ENCODE measurements at places on chromosomes 7 and 10. TPM values are rescaled to one million over a fixed set of nuclear protein-coding genes. Genes with fewer than 3 reads are reported as not detected.

SFRP4 gene
- total RNA-seq: 4.3 TPM

SMARCD3 gene
- total RNA-seq: 8.1 TPM

GPR158 gene
- total RNA-seq: 0.06 TPM

ATP6V0A4 gene
- total RNA-seq: 0.22 TPM

PILRB gene
- total RNA-seq: 30.3 TPM

HPS6 gene
- 36.3 TPM for total RNA-seq

MYO3A gene
- not detected for total RNA-seq

SPDYE11 gene
- total RNA-seq: not detected

ZC3HAV1 gene
- total RNA-seq: 29.0 TPM

NRAP gene
- not detected for total RNA-seq

SLC4A2 gene
- total RNA-seq: 269 TPM

ELFN1 gene
- 0.37 TPM for total RNA-seq

PILRA gene
- 3.6 TPM for total RNA-seq

ASZ1 gene
- not detected for total RNA-seq

VSIR gene
- total RNA-seq: 25.5 TPM

NXPH1 gene
- not detected for total RNA-seq

ZNF239 gene
- total RNA-seq: 2.1 TPM

TUBAL3 gene
- 0.31 TPM for total RNA-seq

HOXA9 gene
- 0.41 TPM for total RNA-seq

Data from A549 treated with AZD2906 at 1 μM for 4 hours (cell line).